ENCODE measurements at places on chromosomes 2 and 18.
A peak's percentile ranks its signal among the peaks of the same experiment; 100 is the strongest.

DNA sequence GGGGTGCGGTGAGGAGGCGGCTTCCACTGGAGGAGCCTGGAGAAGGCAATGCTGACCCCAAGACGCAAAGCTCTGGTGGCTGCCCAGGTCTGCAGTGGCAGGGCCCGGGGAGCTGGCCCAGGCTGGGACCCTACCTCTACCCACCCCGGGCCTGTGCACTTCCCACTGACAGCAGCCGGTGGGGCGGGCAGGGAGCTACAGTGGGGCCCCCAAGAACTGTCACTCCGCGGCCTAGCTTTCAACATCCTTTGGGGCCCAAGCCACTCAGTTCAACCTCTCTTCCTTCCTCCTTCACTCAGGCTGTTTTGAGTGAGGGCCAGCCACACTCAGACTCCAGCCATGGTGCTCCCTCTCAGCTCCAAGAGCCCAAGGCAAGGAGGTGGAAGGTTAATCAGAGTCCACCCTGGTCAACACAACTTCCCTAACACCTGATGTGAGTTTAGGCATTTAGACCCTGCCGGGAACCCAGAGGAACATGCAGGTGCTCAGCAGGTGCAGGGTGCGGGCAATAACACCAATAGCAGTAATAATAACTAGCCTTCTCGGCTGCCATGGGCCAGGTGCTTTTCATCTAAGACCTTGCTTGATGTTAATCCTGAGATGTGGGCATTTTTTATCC, 93.6 kb downstream of the ZFP36L2 start:
- DNase-seq, result no peak

DNA sequence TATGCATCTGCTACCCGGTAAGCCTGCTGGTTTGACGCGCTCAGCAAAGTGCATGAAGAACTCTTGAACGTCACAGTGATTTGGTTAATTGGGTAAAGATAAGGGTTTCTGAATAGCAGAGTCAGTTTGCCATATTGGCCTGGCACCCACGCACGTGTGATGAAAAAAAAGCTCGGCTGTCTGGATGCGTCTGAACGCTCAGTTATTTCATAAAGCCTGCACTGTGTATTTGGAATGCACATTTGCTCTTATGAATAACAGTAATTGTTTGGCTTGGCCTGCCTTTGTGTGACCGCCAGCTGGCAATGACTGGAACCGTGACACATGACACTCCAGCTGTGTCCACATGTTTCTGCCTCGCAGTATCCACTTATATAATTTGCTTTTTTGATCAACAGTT, 129.2 kb upstream of the MEIS1 start:
- peak; percentile 33 for DNase-seq

GRCh38 chr2:191155608-191156071, 4.8 kb upstream of the STAT4 start:
- DNase-seq, result no peak

- DNase-seq, result no peak
Observed at GRCh38 chr2:236089271-236090026, 78.7 kb downstream of the GBX2 start.

GRCh38 chr2:128736046-128736688, 417.5 kb upstream of the HS6ST1 start:
- no peak for DNase-seq

GRCh38 chr2:238942080-238942725, 94.3 kb downstream of the TWIST2 start:
- DNase-seq, result no peak

GRCh38 chr2:203463266-203463678, 71.8 kb downstream of the RAPH1 start:
- DNase-seq, result no peak

DNA sequence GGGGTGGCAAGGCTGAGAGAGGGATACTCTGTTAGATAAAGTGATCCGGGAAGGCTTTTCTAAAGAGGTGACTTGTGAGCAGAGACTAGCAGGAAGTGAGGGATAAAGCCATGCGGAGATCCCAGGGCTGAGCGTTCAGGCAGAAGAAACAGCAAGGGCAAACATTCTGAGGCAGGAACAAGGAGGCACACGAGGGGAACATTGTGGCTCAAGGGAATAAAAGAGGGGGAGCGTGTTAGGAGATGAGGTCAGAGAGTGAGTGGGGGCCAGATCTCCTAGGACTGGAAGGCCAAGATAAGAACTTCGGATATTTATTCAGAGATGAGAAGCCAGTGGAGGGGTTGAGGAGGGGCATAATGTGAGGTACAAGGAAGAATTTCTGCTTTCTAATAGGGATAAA, 67.1 kb downstream of the ACTR2 start:
- no peak for DNase-seq

DNA sequence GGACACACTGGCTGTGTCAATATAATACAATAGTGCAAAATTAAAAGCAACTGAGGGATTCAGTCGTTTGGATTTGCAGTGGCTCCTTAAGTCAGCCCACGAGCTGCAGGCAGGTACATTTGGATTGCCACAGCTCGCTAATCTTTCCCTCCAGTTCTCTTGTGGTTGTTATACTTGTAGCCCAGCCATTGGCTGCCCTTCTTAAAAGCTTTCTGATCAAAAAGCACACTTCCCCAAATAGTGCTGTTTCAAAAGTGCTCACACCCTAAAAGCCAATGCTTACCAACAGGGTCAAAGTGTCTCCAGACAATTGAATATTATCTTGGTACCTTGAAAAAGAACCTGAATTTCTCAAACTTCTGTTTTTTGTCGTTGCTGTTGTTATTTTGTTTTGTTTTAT, 404.7 kb upstream of the FAM98A start:
- no peak for DNase-seq

DNA sequence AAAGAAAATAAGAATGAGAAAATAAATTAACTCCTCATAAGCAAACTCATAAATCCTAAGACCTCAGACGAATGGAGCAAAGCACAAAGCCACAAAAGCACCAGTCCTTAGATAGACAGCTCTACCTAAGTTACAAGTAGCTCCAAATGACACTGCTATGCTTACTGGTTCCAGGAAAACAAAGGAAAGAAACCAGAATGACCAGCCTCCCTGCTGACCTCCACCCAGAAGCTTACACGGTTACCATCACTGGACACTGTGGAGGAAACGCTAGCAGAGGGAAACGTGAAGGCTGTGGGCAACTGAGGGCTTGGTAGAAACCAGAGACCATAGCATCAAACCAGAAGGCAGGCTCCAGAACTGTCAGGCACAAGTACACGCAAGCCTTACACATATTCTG, 67.8 kb downstream of the STK39 start:
- DNase-seq, result no peak

- no peak for DNase-seq
Observed at GRCh38 chr2:113901943-113902342, 12.1 kb downstream of the ACTR3 start.

DNA sequence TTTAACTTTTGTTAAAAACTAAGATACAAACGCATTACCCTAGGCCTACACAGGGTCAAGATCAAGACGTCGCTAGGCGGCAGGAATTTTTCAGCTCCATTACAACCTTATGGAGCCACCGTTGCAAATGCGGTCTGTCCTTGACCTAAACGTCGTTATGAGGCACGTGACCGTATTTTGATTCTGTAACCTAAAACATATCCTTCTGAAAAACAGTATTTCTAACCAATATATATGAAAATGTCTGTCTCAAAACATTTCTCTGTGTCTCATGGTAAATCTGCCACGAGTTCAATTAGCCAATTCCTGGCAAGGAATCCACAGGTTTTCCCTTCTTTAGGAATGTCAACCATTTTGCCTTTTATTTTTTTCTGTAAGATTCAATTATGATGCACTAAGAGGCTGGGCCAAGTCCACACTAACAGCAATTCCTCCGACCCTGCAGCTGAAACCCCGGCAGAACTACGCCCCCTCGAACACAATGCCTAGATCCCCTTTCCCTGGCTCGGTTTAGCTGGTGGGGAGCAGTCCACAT, 1.7 kb downstream of the RTN4 start:
- no peak for DNase-seq

DNA sequence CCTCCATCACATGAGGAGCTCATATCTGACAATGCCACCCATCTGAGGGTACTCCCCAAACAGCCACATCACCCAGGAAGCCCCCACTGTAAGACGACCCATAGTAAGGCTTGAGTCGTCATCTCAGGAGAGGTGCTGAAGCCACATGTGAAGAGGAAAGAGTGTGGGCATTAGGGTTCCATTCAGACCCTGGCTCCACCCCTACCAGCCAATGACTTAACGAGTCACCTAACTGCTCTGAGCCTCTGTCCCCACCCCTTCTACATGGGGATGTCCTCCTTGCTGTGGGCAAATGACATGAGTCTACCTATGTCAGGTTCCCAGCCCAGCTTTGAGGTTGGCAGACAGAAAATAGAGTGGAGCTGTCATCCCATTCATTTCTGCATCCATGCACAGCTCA, 46.3 kb downstream of the C1QL2 start:
- no peak for DNase-seq

GRCh38 chr2:637406-637776, 39.8 kb downstream of the TMEM18 start:
- no peak for DNase-seq

DNA sequence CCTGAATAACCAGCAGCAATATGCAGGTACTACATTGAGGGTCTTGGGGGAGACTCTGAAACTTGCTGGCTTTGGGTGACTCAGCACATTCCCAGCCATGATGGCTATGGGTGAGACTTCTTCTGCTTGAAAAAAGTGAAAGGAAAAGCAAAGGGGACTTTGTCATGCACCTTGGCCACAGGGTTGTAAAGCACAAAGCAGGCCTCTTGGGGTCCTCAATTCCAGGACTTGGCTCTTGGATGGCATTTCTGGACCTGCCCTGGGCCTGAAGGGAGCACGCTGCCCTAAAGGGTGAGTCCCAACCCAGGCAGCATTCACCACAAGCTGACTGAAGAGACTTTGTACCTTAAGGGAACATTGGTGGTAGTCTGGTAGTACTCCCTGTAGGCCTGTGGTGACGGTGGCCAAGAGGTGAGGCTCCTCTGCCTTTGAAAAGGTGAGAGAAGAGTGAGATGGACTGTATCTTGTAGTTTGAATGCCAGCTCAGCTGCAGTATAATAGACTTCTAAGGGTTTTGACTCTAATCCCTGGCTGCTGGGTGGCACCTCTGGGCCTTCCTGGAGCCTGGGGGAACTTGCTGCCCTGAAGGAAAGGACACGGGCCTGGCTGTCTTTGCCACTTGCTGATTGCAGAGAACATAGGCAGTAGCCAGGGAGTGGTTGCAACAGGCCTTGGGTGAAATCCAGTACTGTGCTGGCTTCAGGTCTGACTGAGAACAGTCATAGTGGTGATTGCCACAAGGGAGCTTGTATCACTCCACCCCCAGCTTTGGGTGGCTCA, 36.5 kb upstream of the CYTIP start:
- peak; percentile 34 for DNase-seq

DNA sequence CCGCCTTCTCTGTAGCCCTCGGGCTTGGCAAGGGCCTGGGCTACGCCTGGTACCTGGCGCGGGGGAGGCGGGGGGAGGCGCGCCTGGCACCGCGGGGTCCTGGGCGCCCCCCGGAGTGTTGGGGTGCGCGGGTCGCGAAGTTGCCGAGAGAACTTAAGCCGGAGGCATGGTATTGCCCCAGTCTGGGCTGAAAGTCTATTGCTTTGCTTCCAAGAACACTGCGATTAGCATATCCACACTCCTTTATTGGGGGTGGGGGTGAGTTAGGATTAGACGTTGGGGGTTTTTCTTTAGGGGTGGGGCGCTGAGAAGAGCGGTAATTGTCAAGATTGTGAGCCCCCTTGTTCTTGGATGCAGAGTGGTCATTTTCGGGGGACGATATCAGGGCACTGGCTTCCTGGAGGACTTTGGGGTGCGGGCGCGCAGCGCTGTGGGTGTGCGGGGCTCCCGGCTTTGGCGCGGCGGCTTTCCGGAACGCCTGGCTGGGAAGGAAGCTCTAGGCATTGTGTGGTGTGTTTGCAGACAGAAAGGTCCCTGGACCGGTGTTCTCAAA, 798 bp downstream of the TANC1 start:
- DNase-seq, result no peak

GRCh38 chr2:213065583-213066442, 85.6 kb downstream of the IKZF2 start:
- DNase-seq, result no peak

GRCh38 chr18:58496231-58496630, 132.7 kb downstream of the ALPK2 start:
- no peak for DNase-seq

GRCh38 chr2:97764559-97765263, 51.3 kb downstream of the ZAP70 start:
- DNase-seq, result no peak

GRCh38 chr2:28608500-28609424, 112.9 kb downstream of the PLB1 start:
- DNase-seq, result no peak

DNA sequence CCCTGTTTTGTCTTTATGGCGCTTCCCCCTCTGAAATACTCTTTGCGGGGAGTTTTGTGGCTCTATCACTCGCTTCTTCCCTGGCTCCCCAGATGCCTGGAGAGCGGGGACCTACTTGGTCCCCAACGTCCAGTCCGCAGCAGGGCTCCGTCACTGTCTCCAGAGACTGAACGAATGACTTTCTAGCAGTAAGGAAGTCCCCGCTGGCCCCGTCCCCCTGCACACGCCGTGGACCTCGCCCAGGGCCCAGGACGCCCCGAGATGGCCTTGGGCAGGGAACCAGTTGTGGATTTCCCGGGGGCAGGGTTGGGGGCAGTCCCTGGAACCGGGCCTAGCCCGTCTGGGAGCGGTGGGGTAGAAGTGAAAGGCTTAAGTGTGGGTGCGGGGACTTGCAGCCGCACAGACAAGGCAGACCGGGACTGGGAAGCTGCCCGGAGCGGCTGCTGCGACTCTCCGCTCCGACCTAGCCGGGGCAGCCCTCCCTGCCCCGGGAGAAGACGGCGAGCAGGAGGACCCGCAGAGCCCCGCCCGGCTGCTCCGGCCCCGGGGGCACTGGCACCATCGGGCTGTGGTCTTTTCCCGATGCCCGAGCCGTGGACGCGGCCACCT, 821 bp upstream of the EPHA4 start:
- DNase-seq, result no peak

- DNase-seq, result no peak
Observed at GRCh38 chr18:34970106-34970505, 71.1 kb upstream of the MAPRE2 start.

All from anterior cingulate cortex (tissue), 58 donors.